LHCN-M2 (cell line): ENCODE measurements at places on chromosomes 6 and 20. TPM values are rescaled to one million over a fixed set of nuclear protein-coding genes. Genes with fewer than 3 reads are reported as not detected.

GRCh38 chr20:36150847-36151539 is 3.5 kb upstream of the EPB41L1 start:
- DNase-seq: no peak

- DNase-seq: peak; percentile 5
Observed at GRCh38 chr6:47076422-47077344, 34.6 kb upstream of the ADGRF1 start.

- DNase-seq: peak; percentile 27
Observed at GRCh38 chr6:142482974-142483373, 181.2 kb downstream of the ADGRG6 start.

- no peak for DNase-seq
Observed at GRCh38 chr6:53845280-53846195, 50.7 kb downstream of the LRRC1 start.

GRCh38 chr6:115360602-115361325 is 699.9 kb downstream of the FRK start:
- DNase-seq: no peak

GRCh38 chr20:48205281-48205782 is 420.1 kb upstream of the SULF2 start:
- DNase-seq: no peak

GRCh38 chr6:10746915-10747250 is 722 bp upstream of the TMEM14B start:
- DNase-seq: no peak

DNA sequence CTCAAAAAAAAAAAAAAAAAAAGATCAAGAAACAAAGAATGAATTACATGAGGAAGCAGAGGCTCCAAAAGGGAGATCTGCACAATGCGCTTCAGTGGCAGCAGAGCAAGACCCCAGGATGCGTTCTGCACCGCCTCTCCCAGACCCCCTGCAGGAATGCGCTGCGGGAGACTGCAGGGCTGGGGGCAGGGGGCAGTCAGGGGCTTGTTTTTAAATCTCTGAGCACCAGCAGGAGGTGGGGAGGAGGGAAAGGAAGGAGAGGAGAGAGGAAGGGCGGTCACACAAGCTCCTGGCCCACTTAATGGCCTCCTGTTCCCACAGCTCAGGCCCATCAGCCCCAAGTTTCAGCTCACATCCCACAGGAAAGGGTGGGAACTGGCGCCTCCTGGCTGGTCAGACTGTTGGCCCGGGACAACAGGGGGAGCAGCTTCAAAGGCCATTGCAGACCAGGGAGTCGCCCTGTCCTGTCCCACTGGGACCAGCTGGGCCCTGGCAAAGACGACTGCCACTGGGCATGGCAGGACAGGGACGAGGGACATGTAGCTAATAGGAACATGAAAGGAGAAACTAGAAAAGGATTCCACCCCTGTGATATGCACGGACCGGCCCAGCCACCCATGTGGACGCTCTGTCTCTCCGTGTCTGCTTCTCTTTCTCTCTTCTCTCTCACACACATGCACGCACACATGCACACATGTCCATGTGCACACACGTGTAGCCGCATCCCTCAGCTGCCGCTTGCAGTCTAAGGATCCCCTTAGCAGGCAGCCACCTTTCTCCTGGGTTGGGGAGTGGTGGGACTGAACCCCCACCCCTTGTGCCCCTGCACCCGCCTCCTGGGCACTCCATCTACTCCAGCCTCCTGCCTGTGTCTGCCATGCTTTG is 34.7 kb downstream of the TFEB start:
- no peak for DNase-seq

Gene BPI
- not detected in 2 replicates for total RNA-seq
